ENCODE measurements at places on chromosomes 4 and X. TPM values are rescaled to one million over a fixed set of nuclear protein-coding genes. Genes with fewer than 3 reads are reported as not detected.

GRCh38 chr4:94208918-94209317, 1.3 kb downstream of the SMARCAD1 start:
- no peak for DNase-seq
- peaks cover 18% of the 10 kb centered on the region for H3K4me1 ChIP-seq
- peak overlapping the region; percentile 83 for H3K4me3 ChIP-seq
- no peak overlapping the region for H3K27ac ChIP-seq
- no peaks in the 10 kb centered on the region for H3K27me3 ChIP-seq

DNA sequence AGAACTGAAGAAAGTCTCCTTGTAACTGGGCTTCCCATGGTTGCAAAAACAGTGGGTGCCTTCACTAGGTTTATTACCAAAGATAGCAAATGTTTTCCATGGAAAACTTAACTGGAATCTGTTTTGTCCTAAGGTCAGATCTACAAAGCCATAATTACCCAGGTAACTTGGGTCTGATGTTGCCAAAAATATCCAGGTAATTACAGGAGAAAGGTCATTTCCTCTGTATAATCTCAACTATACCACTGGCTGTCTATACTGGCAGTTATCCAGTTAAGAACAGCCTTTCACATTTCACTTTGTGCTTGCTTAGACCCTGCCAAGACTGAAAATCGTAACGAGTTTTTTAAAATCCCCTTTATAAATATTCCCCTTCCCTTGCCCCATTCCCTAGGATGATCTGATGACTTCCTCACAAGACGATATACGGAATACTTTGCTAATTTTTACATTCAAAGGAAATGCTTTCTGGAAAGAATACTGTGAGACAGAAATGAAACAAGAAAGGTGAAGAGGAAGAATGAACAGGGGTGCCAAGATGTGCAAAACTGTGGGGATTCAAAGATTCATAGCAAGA, 105.5 kb downstream of the MAML3 start:
- peak overlapping the region; percentile 68 for H3K27ac ChIP-seq
- peak; percentile 3 for DNase-seq
- H3K27me3 ChIP-seq: no peaks in the 10 kb centered on the region
- H3K36me3 ChIP-seq: no peaks in the 10 kb centered on the region
- peaks cover 45% of the 10 kb centered on the region for H3K4me1 ChIP-seq

DNA sequence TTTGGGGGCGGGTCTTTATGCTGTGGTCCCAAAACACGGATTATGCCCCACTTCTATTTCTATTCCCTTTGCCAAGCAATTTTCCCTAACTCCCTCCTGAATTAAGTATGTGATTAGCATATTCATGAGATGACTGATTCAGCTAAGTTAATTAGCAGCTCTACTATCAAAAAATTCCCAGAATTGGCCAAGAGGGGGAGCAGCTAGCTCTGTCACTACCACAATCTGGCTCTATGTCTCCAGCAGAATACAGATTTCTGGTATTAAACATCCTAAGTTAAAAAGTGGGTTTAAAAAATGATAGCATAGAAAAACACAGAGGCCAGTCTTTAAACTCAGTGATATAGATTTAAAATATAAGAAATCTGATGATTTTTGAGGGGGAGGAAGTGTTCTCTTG, 80.3 kb downstream of the GPC4 start:
- H3K27ac ChIP-seq: no peak overlapping the region
- no peaks in the 10 kb centered on the region for H3K36me3 ChIP-seq
- H3K4me3 ChIP-seq: no peak overlapping the region
- no peaks in the 10 kb centered on the region for H3K4me1 ChIP-seq
- peak; percentile 50 for DNase-seq

- peak; percentile 43 for DNase-seq
- H3K36me3 ChIP-seq: no peaks in the 10 kb centered on the region
- H3K4me1 ChIP-seq: peaks cover 17% of the 10 kb centered on the region
- no peak overlapping the region for H3K27ac ChIP-seq
Observed at GRCh38 chrX:105307762-105308161, 87.3 kb upstream of the TEX13A start.

DNA sequence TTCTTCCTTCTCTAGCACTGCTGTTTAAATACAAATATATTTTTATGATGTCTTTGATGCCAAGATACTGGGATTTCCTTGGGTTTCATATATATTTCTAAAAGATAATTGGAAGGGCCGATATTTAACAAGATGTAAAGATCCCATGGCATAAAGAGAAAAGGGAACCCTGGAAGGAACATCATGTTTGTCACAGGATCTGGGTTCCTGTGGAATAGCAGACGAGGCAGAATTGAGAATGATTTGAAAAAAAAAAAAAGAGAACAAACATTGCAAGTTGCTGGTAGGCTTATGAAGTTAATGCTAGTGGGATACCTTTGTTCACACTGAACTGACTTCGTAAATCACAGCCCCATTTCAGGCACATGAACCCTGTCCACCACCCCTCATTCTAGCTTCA, 33.6 kb downstream of the RASSF6 start:
- H3K36me3 ChIP-seq: no peaks in the 10 kb centered on the region
- H3K4me3 ChIP-seq: no peak overlapping the region
- H3K27me3 ChIP-seq: no peaks in the 10 kb centered on the region

SCLT1 gene
- 14.2 TPM for total RNA-seq

UCP1 gene
- total RNA-seq: not detected
